ENCODE measurements at places on chromosomes 5 and 9.

- DNase-seq = no peak
Measured at GRCh38 chr9:98977813-98978212, 34.1 kb downstream of the COL15A1 start.

- DNase-seq = no peak
Measured at GRCh38 chr5:174354571-174354970, 309.1 kb downstream of the NSG2 start.

DNA sequence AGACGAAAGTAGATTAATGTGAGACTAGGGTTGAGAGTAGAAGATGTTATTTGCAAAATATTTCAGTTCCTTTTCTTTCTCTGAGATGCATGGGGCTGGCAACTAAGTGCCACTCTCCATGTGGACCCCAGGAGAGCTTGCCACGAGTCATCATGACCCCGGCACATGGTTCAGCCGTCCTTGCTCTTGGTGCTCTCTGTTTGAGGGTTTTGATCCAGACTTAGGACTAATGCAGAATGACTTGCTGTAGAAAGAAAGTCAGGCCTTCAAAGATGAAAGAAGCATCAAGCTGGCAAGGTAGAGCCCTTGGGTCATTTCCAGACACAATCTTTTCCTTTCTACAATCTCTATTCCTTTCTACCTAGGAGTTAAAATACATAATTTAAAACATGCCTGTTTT lies 84.7 kb downstream of the RASGRF2 start:
- DNase-seq = no peak

DNA sequence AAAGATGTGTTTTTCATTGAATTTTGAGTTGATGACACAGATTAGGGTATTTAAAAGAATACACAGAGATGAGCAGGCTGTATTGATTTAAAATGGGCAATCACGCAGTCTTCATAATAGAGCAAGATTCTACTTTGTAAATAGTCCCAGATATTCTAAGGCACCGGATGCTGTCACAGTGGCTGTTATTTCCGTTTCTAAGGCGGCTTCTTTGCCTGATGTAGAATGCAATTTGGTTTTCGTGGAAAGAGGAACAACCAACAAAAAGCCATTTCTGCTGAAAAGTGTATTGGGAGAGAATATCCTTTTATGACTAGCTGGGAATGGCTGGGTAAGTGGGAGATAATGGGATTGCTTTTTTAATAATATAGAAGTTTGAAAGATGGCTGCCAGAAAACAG lies 17.5 kb downstream of the PRKACG start:
- no peak for DNase-seq

- DNase-seq = no peak
Measured at GRCh38 chr9:5073701-5074100, 88.6 kb downstream of the JAK2 start.

DNA sequence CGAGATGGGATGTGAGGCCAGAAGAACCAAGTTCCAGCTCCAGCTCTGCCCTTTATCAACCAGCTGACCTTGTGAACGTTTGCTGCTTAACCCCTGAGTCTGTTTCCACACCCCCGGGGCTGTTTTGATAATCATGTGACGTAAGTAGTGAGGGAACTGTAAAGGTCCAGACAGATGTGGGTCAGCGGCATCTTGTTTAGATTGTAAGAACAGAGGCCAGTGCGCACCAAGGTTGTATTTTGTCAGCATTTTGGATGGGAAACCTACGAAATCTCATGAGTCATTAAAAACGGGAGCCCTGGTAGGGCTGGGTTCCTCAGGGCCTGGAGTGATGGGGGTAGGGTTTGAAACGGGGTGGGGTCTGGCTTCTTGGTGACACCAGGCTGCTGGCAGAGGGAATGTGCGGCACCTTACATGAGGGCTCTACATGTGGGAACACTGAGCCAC lies 13.8 kb upstream of the COL15A1 start:
- DNase-seq = no peak

- no peak for DNase-seq
Measured at GRCh38 chr5:13745508-13745907, 199.0 kb downstream of the DNAH5 start.

DNA sequence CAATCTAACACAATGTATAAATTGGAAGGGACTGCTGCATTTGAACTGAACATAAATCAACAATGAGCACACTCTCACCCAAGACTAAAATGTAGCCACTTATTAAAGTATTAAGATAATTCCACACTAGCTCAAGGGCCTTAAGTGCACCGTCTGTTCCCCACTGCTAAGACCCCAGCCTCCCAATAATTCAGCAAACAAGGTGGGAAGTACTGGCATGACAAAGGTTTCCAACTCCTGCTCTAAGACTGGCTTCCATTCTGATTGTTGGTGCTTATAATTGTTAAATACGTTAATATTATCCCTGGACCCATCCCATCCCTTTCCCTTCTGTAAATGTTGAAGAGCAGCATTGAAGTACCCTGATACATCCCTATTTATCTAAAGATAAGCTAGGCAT lies 636.7 kb downstream of the NR2F1-AS1 start:
- no peak for DNase-seq

DNA sequence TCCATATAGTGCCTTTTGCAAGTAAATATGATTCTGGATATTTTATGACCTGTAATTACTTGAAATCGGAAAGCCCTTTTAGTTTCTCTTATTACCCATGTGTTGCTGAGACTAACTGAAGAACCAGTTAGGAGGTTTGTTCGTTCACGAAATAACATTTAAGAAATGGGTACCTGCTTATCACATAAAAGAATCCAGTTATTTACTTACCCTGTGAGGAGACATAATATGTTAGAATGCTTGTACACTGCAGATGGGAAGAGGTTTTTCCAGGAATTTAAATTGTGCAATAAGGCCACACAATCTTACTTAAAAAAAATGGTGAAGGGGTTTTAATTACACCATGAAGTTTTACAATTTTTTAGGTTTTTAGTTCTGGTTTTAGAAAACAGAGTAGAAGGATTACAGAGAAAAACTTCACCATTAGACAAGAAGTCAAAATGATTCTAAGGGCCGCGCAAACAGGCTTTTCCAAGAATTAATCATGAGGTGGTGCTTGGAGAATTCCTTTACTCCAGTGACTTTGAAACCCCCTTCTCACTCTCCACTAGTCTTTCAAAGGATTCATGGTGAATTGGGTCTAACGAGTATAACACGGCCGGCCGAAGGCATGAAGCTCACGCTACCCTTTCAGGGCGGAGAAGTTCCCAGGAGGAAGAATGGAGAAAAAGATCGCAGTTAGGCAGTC lies 1.1 kb upstream of the PTGER4 start:
- no peak for DNase-seq

GRCh38 chr5:93902288-93902687 lies 160.9 kb upstream of the POU5F2 start:
- no peak for DNase-seq

- no peak for DNase-seq
Measured at GRCh38 chr5:142056816-142057696, 44.2 kb upstream of the GNPDA1 start.

DNA sequence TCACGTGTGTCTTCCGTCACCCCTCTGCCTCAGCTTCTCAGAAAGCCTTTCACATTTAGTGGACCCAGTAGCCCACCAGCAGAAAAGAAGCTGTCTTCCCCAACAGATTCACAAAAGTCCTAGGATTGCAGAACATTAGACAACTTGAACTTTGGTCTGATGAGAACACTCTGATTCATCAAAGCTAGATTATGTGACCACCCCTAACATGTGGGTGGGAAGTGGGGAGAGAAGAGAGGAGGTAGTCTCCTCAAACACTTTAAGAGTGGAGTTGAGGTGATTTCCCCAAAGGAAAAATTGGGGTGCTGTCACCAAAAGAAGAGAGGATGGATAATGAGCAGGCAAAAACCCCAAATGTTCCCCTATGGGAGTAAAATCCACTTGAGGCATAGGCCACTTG lies 41.4 kb upstream of the SMIM23 start:
- no peak for DNase-seq

DNA sequence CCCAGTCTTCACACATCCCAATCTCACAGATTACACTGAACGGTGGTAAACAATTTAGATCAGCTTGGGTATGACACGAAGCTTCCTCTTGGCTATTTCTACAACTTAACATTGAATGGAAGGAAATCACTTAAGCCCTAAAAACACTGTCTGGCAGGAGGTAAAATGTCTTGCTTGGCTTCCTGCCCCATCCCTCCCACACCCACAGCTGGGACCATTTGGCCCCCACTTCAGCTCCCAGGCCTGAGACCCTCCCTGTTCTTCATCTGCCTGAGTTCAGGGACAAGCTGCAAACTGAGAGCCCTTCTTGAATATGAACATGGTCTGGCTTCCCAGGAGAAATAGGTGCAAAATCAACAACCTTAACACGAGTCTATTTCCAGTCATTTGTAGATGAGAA lies 3.4 kb upstream of the COL15A1 start:
- DNase-seq = no peak

Measured in T follicular helper cell (primary cell).